ENCODE measurements at places on chromosomes 12 and 14.

DNA sequence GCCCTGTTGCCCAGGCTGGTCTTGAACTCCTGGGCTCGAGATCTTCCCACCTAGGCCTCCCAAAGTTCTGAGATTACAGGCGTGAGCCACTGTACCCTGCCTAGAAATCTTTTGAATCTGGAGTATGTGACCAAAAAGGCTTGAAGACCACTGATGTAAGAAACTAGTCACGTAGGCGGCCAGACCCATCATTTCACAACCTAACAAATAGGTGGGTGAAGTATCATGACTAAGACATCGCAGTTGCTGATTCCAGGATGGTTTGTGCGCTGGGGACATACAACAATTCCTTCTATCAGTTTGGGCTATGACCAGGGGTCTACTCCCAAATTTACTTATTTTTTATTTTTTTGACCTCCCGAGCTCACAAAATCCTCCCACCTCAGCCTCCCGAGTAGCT lies 11.8 kb upstream of the CDK2AP1 start:
- no peak for DNase-seq

DNA sequence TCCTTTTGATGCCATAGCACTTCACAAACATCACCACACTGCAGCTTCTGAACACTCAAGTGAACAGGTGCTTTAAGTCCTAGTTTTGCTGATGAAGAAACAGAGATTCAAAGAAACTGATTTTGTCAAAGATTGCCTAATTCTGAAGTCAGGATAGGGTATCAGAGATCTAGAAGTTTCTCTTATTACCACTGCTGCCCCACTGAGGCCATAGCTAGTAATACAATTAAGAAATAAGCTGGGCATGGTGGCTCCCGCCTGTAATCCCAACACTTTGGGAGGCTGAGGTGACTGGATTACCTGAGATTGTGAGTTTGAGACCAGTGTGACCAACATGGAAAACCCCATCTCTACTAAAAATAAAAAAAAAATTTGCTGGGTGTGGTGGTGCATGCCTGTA lies 458.3 kb upstream of the SEL1L start:
- DNase-seq = no peak

DNA sequence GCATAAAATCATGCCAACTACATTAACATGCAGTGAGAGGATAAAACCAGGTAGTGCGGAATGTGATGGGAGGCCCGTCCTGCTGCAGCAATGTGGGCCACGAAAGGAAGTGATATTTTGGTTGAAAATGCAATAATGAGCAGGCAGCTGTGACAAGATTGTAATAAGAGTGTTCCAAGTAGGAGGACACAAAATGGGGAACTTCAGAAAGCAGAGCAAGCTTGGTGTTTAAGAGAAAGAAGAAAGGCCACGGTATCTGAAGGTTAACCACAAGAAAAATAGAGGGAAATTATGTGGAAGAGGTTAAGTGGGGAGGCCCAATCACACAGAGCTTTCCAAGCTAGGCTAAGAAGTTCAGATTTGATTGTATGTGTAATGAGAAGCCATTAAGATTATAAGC lies 34.3 kb downstream of the OVCH1 start:
- no peak for DNase-seq

- DNase-seq = no peak
These were observed 366.4 kb downstream of the IPO8 start for GRCh38 chr12:30329281-30329680.

DNA sequence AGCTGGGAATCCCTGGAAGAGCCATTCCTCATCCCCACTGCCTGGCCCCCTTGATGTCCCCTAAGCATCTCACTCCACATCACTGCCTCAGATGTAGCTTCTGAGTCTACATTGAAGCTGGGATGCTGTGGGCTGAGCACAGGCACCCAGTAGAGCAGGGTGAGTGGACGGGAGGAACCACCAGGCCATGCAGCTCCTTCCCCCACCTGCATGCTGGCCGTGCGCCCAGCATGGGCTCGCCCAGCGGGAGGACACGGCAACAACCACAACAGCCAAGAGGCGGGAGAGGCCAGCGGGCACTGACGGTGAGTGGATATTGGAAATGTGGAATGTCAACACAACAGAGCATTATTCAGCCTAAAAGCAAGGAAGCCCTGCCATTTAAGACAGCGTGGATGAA lies 310.9 kb downstream of the ADGRD1 start:
- DNase-seq = no peak

- DNase-seq = no peak
These were observed 53.3 kb downstream of the PITPNM2 start for GRCh38 chr12:123097561-123098084.

DNA sequence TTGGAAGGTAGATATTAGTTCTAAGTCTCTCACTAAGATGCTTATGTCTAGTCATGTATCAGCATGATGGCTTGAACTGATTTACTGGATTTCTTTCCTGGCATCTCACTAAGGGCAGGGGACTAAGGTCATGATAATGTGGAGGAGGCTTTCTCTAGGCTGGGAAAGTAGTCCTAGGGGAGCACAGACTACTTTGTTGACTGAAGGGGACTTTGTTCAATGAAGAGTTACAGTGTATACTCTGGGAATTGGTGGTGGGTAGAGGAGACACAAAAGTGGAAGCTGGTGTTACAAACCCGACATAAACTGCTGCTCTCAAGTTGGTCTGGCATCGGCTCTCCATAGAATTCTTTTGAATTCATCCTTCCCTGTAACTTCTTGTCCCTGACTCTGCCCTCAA lies 75.2 kb downstream of the SAMD4A start:
- no peak for DNase-seq

- peak; percentile 84 for DNase-seq
These were observed at the start of gene TCL1A for GRCh38 chr14:95713596-95714371. TSS of gene TCL1A (minus strand) at chr14:95714125. CDS start at chr14:95714066, 59 bp downstream.

GRCh38 chr12:80176706-80177105 lies 77.4 kb downstream of the OTOGL start:
- DNase-seq = no peak

DNA sequence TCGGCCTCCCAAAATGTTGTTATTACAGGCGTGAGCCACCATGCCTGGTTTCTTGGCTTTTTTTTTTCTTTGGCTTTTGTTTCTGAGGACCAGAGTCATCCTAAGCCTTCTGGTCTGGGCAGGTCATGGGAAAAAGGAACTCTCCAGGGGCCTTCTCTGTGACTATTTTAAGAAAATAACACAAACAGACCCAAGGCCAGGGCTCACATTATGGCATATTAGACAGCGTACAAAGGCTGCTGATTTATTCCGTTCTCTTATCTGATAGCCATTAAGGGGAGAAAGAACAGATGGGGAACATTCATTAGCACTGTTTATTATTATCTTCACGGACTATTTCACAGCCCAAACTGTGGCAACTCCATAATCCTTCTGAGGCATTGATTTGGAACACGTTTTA lies 28.8 kb upstream of the MANSC4 start:
- no peak for DNase-seq

DNA sequence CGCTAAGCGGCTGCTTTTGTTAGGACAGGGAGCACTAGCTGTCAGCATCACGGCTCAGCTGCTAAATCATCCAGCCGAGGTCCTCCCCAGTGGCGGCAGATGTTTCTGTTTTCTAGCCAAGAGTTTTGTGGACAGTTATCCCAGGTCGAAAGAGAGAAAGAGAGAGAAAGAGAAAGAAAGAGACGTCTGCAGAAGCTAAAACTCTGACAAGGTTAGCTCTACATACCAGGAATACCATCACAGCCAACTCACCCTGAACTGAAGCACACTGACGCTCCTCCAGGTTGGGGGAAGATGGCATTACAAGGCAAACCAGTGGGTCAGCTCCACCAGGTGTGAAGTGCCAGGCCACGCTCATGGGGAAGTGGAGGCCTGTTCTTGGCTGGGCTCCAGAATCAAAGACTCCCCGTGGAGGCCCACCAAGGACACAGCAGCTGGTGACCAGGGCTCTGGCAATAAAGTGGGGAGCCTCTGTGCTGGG lies 64.9 kb upstream of the DICER1 start:
- no peak for DNase-seq

- no peak for DNase-seq
These were observed 61.5 kb downstream of the SLC6A12 start for GRCh38 chr12:152440-152839.

GRCh38 chr12:65229441-65229840 lies 49.0 kb upstream of the MSRB3 start:
- no peak for DNase-seq
